AG09309 (cell line): ENCODE measurements at places on chromosomes 1 and 21.

- no peak for DNase-seq
These were observed 110.0 kb downstream of the ADSS2 start for GRCh38 chr1:244341455-244342450.

- no peak for DNase-seq
These were observed 13.6 kb downstream of the ZYG11B start for GRCh38 chr1:52739699-52740467.

- no peak for DNase-seq
These were observed 363.1 kb upstream of the ADGRL2 start for GRCh38 chr1:81437649-81438048.

DNA sequence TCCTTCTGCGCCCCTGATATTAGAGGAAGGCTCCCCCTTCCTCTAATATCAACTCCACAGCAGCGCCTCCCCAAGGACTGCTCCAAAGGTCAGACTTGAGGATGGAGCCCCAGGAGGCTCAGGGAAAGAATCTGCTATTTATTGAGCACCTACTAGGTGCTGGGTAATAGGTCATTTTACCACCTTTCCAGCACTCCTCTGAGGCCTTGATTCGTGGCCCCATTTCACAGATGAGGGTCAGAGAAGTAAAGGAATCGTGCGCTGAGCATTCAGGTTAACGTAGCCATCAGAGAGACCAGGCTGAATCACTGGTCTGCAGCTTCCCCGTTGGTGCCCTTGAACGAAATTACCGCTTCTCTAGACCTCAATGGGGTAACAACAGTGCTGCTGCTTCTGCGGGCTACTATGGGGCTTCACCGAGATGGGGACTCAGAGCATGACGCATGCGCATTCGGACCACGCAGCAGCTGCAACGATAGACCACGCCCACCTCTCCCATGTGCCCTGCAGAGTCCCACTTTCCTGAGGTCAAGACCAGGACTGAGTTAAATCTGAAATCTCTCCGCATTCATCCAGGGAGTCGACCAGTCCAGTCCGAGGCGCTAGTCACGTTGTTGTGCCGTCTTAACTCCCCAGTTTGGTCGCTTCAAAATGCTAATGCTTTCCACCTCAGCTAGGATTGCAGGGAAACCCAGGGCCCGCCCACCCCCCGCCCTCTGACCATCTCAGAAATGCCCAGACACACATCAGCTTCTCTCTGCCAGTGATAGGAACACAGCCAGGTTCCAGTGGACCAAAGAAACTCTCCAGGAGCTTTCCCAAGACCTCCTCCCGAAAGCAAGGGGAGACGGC is 12.9 kb downstream of the CAMK2N1 start:
- no peak for DNase-seq

DNA sequence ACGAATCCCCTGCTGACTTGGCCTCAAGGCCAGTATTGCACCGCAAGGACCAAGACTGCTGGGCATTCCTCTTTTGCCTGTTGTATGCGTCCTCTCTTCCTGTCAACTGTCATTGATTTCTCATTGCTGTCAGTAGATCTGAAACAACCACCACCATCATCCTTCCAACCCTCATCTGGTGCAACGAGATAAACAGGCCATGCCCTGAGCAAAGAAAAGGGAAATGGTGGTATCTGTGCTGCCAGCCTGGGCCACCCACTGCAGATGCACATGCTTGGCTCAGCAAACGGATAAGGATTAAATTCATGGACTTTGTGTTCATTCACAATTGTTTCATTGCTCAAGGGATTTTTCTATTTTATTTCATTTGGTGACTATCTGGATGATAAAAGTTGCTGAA is 13.6 kb downstream of the OXCT2 start:
- no peak for DNase-seq

DNA sequence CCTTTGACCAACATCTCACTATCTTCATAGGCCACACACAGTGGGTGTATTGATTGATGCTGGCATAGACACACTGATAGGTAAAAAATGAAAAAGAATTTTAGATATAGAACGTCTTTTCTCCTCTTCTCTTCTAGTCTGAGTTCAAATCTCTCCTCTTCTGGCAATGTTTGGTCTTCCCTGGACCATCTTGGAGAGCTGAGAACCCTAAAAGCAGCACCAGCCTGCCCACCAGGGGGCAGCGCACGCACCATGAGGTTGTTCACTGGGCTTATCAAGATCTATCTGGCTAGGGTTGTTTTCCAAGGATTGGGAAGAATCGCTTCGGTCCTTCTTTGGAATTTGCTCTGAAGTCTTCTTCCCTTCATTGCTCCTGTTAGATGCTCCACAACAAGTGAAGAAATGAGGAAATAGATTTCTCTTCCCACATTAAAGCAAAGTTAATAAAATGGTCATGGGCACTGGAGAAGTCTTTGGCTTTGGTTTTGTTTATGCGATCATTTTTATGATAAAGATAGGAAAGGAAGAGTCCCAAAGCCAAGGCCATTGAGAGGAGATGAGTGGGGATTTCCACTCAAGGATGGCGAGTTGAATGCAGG is 104.0 kb upstream of the OLIG2 start:
- no peak for DNase-seq

- DNase-seq, result no peak
These were observed 29.1 kb downstream of the RIPK4 start for GRCh38 chr21:41737651-41738324.

DNA sequence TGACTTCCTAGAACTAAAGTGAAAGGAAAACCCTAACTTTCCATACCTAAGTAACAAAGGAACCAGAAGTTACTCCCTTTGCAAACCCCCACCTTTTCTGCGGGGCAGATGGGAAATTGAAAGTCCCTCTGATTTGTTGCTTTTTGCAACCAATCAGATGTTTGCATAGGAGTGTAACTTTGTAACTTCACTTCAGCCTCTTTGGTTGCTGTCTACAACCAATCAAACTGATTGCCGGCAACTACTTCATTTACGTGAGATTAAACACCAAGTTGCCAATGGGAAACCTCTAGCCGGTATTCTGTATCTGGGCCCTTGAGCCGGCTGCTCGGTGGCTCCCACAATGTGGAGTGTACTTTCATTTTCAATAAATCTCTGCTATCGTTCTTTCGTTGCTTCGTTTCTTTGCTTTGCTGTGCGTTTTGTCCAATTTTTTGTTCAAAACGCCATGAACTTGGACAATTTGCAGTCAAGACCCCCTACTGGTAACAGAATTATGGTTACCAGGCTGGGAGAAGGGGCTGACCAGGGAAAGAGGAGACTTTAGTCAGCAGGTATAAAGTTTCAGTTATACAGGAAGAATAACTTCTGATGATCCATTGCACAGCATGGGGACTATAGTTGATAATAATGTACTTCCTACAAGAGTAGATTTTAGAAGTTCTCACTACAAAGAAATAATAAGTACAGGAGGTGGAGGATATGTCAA is 69.2 kb upstream of the RGS2 start:
- no peak for DNase-seq

- no peak for DNase-seq
These were observed 180.2 kb downstream of the NR5A2 start for GRCh38 chr1:200207711-200208126.

GRCh38 chr1:18588093-18588492 is 42.6 kb upstream of the PAX7 start:
- no peak for DNase-seq
